ENCODE measurements at places on chromosomes 7 and 10. TPM values are rescaled to one million over a fixed set of nuclear protein-coding genes. Genes with fewer than 3 reads are reported as not detected.

VGF gene
- polyA plus RNA-seq = not detected

NOLC1 gene
- polyA plus RNA-seq = 66.7 TPM

TEX36 gene
- not detected for polyA plus RNA-seq

VPS37D gene
- 3.1 TPM for polyA plus RNA-seq

STX1A gene
- 18.2 TPM for polyA plus RNA-seq

JCAD gene
- 22.9 TPM for polyA plus RNA-seq

CTTNBP2 gene
- 1.5 TPM for polyA plus RNA-seq

DRGX gene
- polyA plus RNA-seq = not detected

KIF20B gene
- 5.2 TPM for polyA plus RNA-seq

TAS2R5 gene
- polyA plus RNA-seq = 2.5 TPM

CALY gene
- not detected for polyA plus RNA-seq

SLC26A5 gene
- 0.14 TPM for polyA plus RNA-seq

RSPH10B2 gene
- polyA plus RNA-seq = 0.46 TPM

PRKG1 gene
- 35.5 TPM for polyA plus RNA-seq

LGI1 gene
- 34.3 TPM for polyA plus RNA-seq

SPDYE16 gene
- 4.5 TPM for polyA plus RNA-seq

CCDC6 gene
- 19.2 TPM for polyA plus RNA-seq

HILPDA gene
- polyA plus RNA-seq = 12.9 TPM

FOXI2 gene
- polyA plus RNA-seq = 0.36 TPM

CALCR gene
- 11.0 TPM for polyA plus RNA-seq

AKR1C4 gene
- polyA plus RNA-seq = not detected

PNLIPRP1 gene
- not detected for polyA plus RNA-seq
